Stimulated activated CD4-positive, alpha-beta T cell treated with anti-CD3 and anti-CD28 coated beads, Interleukin-4, amount 100 ng/mL, for 48 hours (primary cell): ENCODE measurements at places on chromosomes 1 and 21.

DNA sequence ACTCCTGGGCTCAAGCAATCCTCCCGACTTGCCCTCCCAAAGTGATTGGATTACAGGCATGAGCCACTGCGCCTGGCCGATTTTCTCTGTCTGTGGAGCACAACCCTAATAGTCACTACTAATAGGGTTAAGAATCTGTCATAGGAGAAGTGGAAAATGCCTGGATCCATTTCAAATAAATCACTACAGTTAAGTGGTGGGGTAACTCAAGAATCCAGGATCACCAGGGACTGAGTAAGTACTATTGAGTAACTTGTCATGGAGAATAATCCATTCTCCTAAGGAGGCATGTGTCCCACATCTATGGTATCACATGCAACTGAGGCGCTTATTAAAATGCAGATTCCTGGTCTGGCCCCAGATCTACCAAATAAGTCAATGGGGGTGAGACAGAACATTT lies 53.2 kb downstream of the OPTC start:
- DNase-seq, result no peak

GRCh38 chr1:203103216-203103615 lies 17.4 kb upstream of the MYOG start:
- DNase-seq, result no peak

GRCh38 chr1:47469390-47469759 lies 31.5 kb downstream of the FOXD2 start:
- no peak for DNase-seq

- DNase-seq, result no peak
These were observed 188.5 kb downstream of the GRIK3 start for GRCh38 chr1:36845802-36846201.

- DNase-seq, result no peak
These were observed 125.5 kb upstream of the IRF2BP2 start for GRCh38 chr1:234735476-234735875.

DNA sequence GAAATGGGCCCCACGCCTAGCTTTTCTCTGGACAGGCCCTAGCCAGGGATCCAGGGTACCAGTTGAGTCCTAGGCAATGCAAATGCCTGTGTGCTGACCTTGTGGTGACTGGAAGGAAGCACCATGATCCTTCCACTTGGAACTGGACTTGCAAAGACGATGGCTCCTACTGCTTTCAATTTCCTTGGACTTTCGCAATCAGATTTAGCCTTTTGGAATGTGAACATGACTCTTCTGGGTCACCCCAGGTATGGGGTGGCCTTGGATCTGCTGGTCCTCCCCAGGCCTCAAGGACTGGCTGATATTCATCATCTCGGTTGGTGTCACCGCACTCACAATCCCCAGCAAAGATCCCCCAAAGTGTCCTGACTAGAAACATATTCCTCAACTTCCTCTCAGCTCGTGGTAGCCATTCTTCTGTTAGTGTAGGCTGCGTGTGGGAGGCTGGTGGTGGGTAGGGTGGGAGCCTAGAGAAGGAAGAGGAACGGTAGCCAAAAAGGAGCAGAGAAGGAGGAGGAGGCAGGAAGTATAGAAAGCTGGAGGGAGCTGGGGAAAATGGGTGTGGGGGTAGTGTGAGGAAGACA lies 130.5 kb downstream of the PPIAL4G start:
- no peak for DNase-seq

DNA sequence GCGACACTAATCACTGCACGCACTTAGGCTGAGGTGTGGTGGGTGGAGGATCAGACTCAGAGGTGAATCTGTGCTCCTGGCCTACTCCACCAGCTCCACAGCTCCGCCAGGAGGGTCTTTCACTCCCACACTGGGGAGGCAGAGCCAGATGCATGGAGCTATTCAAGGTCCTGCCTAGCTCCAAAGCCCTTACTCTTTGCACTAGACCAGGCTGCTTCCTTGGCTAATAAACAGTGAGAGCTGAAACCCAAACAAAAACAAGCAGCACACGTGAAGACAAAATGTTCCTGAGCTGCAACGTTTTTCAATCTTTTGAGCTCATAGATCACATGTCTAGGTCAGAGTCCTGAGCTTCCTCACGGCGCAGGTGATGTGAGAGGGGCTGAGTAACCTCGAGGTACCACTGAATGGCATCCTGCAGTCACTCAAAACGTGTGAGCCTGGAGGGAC lies 19.2 kb downstream of the CAPZB start:
- DNase-seq, result no peak

DNA sequence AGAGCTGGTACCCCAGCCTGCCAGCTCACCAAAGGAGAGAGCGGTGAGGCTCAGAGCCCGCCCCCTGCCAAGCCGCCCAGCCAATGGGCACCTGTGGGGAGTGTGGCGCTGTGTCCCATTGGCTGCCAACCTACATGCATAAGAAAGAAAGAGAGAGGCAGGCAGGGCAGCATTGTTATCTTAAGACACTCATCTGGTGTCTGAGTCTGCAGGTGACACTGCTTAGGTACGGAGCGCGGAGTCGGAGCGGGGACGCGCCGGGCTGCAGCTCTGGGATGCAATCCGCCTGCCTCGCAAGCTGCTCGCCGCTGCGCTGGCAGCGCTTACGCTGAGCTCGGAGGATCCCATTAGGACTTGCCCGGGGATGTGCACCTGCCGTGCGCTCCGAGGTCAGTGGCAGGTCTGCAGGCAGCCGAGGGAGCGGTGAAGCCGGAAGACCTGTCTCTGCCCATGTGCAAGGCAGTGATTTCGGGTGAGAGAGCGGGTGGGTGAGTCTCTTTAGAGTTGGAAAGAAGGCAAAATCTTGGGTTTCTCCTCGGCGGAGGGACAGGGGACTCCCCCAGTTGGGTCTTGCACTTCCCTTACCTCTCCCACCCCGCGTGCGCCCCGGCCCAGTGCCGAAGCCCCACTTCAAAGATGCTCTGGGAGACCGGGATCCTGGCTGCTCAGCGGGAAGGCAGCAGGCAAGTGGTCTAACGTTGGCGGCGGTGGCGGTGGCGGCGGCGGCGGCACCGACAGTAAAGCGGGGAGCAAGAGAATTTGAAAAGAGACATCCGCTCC lies at the start of gene BRINP2:
TSS of gene BRINP2 (plus strand) at position 203 of the 780 bp plus-strand sequence. CDS start 58,919 bp downstream, outside the sequence.
- no peak for DNase-seq

DNA sequence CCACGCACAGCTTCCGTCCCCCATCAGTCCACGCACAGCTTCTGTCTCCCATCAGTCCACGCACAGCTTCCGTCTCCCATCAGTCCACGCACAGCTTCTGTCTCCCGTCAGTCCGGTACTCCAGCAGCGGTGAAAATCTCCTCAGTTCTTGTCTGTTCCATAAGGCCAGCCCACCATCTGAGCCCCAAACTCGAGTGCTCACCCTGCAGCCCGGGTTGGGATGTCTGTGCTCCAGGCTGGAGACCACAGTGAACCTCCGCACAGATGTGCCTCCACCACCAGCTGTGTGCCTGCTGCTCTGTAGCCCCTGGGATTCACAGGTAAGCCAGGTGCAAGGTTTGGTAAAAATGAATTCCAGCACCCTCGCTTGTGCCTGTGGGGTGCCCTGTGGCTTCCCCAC lies 258.6 kb downstream of the NPHP4 start:
- no peak for DNase-seq

- DNase-seq, result no peak
These were observed 73.3 kb downstream of the PLPP3 start for GRCh38 chr1:56505792-56506743.

DNA sequence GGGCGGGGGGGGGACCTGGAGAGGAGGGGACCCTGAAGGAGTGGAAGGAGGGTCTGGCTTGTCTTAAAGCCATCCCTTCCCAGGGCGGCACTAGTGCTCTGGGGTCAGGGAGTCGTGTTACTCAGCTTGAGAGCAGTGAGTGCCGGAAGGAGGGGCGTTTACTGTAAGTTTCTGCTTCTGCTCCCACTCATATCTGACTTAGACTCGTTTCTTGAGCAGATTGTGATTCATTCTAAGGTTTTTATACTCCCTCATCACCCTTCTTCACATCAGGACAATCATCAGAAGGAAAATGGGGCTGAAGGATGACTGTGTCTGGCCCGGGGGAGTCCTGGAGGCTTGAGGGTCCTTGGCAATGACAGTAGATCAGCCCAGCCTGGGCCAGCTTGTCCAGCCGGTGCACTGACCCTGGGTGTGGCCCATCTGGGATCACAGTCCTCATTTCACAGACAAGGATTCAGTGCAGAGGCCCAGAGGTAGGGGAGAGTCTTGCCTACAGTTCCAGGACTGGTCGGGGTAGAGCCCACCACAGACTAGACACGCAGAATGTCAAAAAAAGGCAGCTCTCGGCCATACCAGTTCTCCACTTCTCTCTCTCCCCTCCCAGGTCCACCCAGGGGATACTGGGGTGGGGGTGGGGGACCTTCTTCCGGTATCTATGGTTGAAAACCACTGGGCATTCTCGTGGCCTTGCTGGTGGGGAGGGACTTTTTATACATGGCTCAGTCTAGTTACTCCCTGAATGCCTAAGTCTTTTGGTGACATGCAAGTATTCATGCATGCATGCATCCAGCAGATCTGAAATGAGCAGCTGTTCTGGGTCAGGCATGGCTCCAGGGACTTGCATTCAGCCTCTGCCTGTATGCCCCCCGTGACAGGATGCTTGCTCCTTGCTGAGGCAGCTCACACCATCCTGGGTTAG lies 5.1 kb downstream of the TNFRSF8 start:
- peak; percentile 63 for DNase-seq
